Amniotic stem cell (primary cell): ENCODE measurements at places on chromosomes 11 and 22.

DNA sequence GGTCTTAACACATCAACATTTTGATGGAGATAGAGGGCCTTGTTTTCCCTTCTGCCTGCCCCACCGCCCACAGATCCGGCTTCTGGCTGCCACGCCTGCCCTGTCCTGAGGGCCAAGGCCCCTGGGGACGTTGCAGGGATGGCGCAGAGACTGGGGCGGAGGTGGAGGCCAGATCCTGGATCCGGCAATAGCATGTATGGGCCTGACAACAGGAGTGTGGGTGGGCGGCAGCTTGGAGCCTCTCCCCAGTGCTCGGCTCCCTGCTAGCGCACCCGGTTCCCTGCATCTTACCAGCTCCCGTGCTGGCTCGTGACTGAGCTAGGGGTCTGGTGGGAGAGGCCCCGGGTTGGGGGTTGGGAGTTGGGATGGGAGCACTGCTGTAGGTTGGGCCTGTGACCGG lies 95.6 kb downstream of the ZBTB16 start:
- DNase-seq = no peak

DNA sequence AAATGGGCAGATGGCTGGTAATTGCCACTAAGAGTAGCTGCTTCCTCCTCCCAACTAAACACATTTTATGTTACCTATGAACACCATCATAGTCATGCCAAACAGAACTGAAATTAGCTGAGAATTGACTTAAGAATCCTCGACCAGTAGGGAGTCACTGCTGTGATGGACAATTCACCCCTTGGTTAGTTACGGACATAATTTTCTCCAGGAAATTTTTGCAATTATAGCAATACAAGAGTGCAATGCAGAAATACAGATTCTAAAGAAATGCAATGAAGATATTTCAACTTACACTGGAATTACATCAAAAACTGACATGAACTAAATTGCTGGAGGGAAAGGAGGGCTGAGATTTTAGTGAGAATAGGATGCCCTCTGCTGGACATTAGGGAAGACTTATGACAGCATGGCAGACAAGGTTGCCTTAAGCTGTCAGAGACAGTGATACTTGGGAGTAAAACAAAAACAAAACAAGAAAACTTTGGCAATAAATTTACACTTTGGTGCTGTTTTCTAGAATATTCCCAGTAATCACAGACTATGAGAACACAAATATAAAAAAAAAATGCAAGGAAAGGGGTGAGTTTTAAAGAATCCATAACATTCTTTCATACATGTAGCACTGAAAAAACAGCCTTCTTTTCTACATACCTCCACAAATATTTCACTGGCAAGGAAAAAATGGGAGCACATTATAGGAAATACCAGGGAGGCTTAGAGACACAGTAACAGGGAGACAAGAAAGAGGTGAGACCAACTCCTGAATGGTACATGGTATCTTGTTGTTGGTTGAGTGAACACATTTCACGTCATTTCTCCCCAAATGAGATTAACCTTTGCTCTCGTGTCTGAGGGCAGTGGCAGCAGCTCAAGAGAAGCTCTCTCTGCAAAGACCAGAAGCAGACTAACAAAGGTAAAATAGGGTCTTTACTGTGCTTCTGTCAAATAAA lies 11.2 kb upstream of the PPP2R1B start:
- peak; percentile 53 for DNase-seq

GRCh38 chr11:62694455-62695167 lies 5.3 kb upstream of the LRRN4CL start:
- peak; percentile 42 for DNase-seq

- DNase-seq = no peak
Measured at GRCh38 chr11:124198897-124199296, 15.8 kb downstream of the OR10D3 start.

DNA sequence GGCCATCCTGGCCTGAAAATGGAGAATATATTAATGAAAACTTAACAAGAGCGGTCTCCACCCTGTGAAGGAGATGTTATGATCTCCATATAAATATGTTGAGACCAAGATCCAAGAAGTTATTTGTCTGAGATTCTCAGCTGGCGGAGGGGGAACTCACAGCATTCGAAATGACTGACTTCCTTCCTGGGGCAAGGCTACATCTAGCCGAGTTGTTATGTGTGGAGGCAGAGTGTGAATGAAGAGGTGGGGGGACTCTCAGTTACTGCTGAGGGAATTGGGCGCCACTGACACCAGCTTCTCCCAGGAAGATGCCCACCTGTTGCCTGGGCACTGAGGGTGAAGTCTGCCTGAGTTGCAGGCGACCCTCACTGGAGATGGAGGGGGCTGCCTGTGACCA lies 5.9 kb downstream of the HTR3A start:
- DNase-seq = no peak

- DNase-seq = no peak
Measured at GRCh38 chr11:97351939-97352338, 962.1 kb downstream of the JRKL start.

DNA sequence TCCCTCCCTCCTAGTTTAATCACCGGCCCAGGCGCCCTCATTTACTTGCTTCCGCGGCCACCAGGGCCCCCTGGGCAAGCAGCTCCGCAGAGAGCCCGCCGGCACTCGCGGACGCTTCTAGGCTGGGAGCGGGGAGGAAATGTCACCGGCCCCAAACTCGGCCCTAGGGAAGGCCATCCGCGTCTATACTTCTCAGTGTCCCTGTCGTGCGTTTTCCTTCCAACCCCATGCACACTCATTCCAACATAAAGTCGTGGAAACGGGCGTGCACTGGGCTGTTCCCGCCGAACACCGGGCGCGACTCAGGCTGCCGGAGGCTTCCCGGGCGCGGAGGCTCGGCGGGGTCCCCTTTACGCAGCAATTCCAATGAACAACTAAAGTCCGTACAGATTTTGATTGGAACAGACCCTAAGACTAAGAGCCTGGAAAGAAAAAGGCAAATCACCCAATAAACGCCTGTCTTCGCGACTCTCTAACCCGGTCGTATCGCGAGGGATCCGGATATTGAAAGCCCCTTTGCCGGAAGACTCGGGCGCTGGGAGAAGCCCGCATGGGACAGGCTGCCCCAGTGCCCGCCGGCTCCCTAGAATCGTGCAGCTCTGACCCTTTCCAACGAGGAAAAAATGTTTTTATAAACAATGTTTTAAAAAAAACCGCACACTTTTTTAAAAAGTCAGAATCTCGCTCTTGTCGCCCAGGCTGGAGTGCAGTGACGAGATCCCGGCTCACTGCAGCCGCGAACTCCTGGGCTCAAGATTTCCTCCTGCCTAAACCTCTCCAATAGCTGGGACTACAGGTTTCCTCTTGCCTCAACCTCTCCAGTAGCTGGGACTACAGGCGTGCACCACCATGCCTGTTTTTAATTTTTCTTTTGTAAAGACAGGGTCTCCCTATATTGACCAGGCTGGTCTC lies 1.3 kb upstream of the BARX2 start:
- DNase-seq = no peak
